ENCODE measurements at places on chromosomes 6 and 20.

- DNase-seq = no peak
- no peaks in the 10 kb centered on the region for H3K36me3 ChIP-seq
- H3K27me3 ChIP-seq = no peaks in the 10 kb centered on the region
- peaks cover 19% of the 10 kb centered on the region for H3K4me1 ChIP-seq
These were observed 30.4 kb downstream of the HECA start for GRCh38 chr6:139165324-139165723.

DNA sequence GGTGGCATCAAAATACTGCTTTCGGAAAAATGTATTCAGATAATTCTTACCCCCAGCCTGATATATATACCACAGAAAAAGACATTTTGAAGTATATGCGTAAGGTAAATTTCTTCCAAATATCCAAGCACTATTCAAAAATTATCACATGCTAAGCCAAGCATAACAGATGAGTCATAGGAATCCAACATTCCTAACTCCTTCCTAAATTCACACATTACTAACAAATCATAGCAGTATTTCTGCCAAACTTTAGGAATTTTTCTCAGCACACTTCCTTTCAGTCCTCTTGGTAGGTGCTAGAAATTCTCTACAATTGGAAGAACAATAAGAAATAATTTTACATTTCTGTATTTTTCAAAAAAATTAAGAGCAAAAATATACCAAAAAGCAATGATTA lies 417.5 kb downstream of the EYS start:
- no peak for DNase-seq
- H3K36me3 ChIP-seq = no peaks in the 10 kb centered on the region
- no peaks in the 10 kb centered on the region for H3K27me3 ChIP-seq
- no peaks in the 10 kb centered on the region for H3K4me1 ChIP-seq

- no peaks in the 10 kb centered on the region for H3K27me3 ChIP-seq
- DNase-seq = no peak
- H3K4me1 ChIP-seq = peaks cover 4% of the 10 kb centered on the region
- no peak overlapping the region for H3K27ac ChIP-seq
- no peaks in the 10 kb centered on the region for H3K36me3 ChIP-seq
- no peak overlapping the region for H3K4me3 ChIP-seq
These were observed 205.9 kb downstream of the ZFAND3 start for GRCh38 chr6:38025451-38025850.

DNA sequence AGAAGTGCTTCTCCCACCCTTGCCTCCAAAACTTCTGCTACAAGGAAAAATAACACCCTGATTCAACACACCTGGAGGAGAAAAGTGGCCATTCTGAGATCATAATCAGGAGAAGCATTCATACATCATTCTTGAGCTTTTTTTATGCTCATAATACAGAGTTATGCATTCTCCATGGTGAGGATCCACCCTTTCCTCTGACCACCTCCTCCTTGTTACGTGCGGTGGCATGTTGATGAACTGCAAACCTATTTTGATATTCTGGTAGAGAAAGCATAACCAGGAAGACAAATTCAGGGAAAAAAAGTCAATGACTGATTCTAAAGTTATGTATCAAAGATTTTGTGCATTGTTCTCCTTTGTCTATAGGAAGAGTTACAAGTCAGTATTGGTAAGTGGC lies 169.8 kb downstream of the KLHL32 start:
- DNase-seq = no peak
- no peak overlapping the region for H3K27ac ChIP-seq
- H3K4me3 ChIP-seq = no peak overlapping the region
- H3K36me3 ChIP-seq = no peaks in the 10 kb centered on the region
- H3K4me1 ChIP-seq = no peaks in the 10 kb centered on the region

Measured in GM12878 (cell line).